Muscle of leg (tissue), 16 donors: ENCODE measurements at places on chromosomes 13 and 19.

DNA sequence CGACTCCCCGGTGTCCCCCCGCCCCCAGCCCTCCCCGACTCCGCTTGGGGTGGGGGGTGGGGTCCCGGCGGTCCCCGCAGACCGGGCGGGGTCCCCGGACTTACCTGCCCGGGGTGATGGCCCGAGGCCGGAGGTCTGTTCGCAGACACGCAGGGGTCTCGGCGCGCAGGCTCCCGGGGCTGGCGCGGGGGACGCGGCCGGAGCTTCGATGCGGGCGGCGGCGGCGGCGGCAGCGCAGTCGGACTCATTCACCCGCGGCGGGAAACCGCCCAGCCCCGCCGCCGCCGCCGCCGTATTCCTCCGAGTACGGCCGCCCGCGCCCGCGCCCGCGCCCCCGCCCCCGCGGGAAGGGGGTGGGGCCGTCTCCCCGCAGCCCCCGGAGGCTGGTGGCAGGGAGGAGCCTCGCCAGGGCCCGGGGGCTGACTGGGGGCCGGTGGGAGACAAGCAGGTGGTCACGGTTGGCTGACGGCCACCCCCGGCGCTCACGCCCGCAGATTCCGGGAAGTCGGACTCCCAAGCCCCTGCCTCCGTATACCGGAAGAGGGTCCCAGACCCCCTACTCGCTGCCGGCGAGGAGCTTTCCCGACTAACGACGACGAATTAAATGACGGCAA lies at the start of gene C2CD4C:
Gene C2CD4C, minus strand, starts transcription at position 246 of the 614 bp plus-strand sequence. CDS start 786 bp downstream, outside the sequence.
- DNase-seq, result peak; percentile 50

DNA sequence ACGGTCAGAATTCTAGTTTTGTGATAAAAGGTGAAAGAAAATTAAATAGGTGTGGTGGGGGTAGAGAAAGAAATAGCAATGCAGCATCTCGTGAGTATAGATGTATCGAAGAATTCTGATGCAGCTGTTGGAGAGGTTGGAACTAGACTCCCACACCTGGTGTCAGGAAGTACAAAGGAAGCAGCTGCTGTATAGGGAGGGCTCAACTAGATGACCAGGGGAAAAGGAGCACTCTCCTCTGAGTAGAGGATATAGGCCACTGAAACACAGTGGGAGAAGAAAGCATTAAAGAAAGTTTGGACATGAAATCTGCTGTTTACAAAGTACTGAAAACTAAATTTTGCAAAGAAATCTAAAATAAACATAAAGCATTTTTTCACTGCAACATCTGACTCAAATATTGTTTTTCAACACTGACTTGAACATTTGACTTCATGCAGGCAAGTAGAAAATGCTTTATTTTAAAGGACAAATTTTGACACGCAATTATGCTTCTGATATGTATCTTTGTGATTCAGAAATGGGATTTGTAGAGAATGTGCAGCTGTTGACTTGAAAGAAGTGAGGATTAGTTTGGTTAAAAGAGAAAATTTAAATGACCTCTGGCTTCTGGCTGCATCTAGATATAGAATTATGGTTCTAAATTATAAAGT lies 82.2 kb downstream of the MIPEP start:
- peak; percentile 36 for DNase-seq

- DNase-seq, result peak; percentile 65
These were observed 1608.8 kb upstream of the PCDH20 start for GRCh38 chr13:63024458-63024857.

DNA sequence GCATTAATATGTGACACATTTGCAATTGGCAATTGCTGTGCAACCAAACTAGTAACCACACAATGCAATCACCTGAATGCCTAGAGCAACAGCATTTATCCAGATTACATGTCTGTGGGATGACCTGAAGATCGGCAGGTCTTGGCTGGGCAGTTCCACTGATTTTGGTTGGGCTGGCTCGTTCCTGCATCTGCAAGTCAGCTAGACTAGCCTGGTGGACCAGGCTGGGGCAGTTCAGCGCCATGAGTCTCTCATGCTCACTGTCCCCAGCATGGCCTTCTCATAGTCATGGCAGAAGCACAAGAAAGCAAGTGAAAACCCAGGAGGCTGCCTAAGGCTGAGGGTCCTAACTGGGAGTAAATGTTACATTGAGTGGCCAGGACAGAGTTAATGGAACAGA lies 229.1 kb upstream of the TSHZ3 start:
- DNase-seq, result no peak

GRCh38 chr13:23792680-23793079 lies 96.5 kb downstream of the MIPEP start:
- no peak for DNase-seq

GRCh38 chr13:40060296-40061007 lies 405.0 kb downstream of the COG6 start:
- peak; percentile 33 for DNase-seq
